ENCODE measurements at places on chromosomes 16 and 17. TPM values are rescaled to one million over a fixed set of nuclear protein-coding genes. Genes with fewer than 3 reads are reported as not detected.

Gene ITGB3
- total RNA-seq = 174 TPM

Gene SHISA9
- total RNA-seq = not detected

Gene GPR179
- not detected for total RNA-seq

Gene CALB2
- not detected for total RNA-seq

Gene TMC5
- total RNA-seq = not detected

Gene CDRT15L2
- total RNA-seq = not detected

Gene PROCA1
- 0.94 TPM for total RNA-seq

Gene LDHD
- total RNA-seq = 0.40 TPM

Gene MPO
- not detected for total RNA-seq

Gene PRR35
- not detected for total RNA-seq

Gene ZSCAN10
- total RNA-seq = not detected

Gene LRRC46
- 0.10 TPM for total RNA-seq

Gene ARHGAP23
- 127 TPM for total RNA-seq

Gene TBC1D28
- total RNA-seq = not detected

Gene SOX15
- not detected for total RNA-seq

Gene PDE6G
- 0.25 TPM for total RNA-seq

Gene CES3
- not detected for total RNA-seq

Measured in mammary microvascular endothelial cell (primary cell).